ENCODE measurements at places on chromosomes 2 and 18.

DNA sequence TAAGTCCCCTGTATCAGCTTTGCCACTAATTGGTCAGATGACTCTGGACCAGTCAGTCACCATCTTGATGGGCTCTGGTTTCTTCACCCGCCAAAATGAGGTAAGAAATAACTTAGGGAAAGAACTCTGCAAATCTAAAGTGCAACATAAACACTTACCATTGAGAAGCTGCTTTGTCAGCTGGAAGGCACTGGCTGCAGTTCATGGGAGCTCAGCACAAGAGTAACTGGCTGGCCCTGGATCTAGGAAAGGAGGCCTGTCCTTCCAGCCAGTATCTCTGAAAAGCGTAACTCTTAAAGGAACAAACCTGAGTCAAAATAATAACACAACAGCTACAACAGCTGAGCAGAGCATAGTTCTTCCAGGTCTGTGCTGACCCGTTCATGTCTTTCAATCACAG is 123.9 kb downstream of the CACNB4 start:
- no peak for ATAC-seq

GRCh38 chr2:52862801-52863200 is 904.8 kb upstream of the CHAC2 start:
- ATAC-seq = peak; percentile 76

DNA sequence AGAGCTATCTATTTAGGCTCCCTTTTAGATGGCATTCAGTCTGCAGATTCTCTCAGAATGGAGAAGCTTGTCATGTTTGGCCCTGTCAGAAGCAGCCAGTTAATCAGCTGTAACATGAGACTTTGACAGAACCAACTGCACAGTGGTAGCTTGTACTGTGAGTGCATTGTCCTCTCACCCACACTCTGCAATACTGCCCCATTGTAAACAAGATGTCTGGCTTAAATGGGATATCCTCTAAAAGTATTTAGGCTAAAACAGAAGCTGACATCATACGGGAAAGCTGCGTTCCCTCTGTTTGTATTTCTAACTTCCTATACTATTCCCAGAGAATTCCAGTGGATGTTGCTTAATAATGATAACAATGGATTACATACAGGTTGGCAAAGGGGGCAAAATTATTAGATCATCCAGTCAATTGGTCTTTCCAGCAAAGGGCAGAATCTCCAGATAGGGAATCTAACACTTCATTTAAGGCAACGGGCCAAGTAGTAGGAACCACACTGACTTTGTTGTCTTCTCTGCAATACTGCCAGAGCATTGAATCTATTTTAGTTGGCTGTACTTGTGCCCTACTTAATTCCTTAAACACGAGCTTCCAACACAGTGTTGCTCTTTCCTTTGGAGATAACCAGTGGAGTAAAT is 15.4 kb upstream of the STAT4 start:
- peak; percentile 53 for ATAC-seq

GRCh38 chr2:134368009-134368817 is 114.3 kb downstream of the MGAT5 start:
- no peak for ATAC-seq

- ATAC-seq = no peak
Observed at GRCh38 chr18:34626404-34627136, 83.5 kb upstream of the DTNA start.

- ATAC-seq = no peak
Observed at GRCh38 chr2:99762714-99763113, 272.9 kb upstream of the REV1 start.

GRCh38 chr2:120360307-120360855 is 14.4 kb downstream of the INHBB start:
- no peak for ATAC-seq

DNA sequence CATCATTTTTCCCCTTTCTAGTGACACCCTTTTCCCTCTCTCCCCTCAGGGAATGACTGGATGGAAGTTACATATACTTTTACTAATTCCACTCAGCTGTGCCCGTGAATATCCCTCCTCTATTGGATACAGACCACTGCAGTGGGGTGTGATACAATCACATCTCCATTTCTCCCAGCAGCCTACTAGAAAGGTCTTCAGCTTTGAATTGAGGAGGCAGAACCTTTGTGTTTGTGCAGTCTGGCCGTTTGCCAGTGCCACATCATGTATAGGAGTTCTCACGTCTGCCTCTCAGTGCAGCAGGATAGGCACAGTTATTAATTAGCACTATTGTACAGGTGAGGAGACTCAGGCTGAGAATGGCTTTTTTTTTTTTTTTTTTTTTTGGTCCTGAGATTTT is 16.4 kb downstream of the TNFRSF11A start:
- ATAC-seq = no peak

DNA sequence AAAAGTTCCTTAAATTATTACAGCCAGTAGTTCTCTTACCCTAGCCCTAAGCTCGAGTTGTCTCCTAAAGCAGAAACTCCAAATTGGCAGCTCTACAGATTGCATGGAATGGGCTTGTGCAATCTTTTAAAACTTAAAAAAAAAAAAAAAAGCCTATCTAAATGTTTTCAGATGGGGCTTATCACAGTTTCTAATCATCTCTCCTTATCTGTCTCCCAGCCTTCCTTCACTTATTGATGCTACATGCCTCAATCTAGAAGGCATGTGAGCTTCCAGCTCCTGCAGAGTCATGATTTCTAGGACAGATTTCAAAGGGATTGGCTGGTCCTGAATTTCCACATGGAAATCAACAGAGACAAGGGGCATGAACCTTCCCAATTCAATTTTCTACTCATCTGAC is 33.1 kb upstream of the PELI1 start:
- ATAC-seq = no peak

DNA sequence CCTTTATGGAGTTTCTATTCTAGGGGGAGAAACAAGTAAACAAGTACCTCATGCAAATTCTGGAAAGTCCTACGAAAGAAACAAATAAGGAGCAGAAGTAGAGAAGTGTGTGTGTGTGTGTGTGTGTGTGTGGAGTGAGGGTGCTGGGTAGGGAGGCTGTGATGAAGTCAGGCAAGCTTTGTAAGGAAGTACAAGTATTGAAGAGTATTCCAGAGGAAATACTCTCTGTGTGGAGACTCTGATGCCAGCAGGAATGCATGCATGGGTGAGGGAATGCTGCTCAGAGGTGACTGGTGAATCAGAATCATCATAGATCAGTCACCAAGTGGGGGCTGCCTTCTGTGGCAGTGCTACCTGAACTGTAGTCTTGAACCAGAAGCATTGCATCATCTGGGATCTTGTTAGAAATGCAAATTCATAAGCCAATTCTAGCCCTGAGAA is 34.5 kb downstream of the SLC4A3 start:
- ATAC-seq = no peak

DNA sequence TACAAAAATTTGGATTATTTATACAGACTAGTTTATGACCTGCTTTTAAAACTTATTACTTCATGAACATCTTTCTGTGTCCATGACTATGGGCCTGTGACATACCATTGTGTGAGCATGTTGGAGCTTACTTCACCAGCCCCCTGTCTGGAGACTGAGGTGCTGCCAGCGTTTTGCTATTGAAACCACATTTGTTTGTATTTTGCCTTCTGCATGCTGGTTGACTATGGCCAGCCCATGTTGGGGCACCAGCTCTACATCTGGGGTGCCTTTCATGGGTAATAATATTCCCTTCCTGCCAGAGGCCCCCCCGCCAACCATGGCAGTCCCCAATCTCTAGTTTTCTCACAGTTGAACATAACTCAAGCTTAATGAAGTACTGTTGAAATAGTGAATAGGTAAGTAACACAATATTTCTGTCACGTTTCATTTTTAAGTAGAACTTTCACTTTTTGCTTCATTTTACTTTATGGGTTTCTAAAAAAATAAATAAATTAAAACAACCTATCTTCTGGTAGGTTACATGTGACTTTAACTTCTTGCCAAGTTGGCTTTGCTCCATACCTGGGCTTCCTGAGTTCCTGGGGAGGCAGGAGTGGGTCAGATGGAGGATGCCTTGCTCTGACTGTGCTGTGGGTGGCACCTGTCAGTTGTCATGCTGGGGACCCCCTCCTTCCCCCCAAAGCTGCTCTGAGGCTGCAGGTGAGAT is 63.9 kb downstream of the DGKD start:
- ATAC-seq = no peak

GRCh38 chr2:177026956-177027355 is 185.6 kb upstream of the HNRNPA3 start:
- no peak for ATAC-seq

GRCh38 chr2:217099561-217099960 is 239.7 kb upstream of the TNP1 start:
- no peak for ATAC-seq

DNA sequence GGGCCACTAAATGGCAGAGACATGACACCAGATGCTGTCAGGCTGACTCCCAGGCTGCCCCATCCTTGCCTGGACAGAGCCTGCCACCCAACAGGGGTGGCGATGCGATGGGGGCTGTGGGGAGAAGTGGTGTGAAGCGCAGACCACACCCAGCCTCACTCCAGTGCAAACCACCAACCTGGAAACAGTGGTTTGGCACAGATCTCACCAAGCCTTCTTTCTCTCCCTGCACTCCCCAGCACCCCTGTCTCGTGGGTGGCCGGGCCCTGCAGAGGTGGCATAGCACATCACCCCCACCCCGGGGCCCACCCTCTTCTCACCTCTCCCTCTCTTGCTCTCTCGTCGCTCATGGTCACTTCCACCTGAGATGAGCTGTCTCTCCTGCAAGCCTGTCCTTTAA is 32.6 kb downstream of the CIB4 start:
- ATAC-seq = no peak

GRCh38 chr2:47656715-47657600 is 126.0 kb upstream of the MSH6 start:
- ATAC-seq = no peak

DNA sequence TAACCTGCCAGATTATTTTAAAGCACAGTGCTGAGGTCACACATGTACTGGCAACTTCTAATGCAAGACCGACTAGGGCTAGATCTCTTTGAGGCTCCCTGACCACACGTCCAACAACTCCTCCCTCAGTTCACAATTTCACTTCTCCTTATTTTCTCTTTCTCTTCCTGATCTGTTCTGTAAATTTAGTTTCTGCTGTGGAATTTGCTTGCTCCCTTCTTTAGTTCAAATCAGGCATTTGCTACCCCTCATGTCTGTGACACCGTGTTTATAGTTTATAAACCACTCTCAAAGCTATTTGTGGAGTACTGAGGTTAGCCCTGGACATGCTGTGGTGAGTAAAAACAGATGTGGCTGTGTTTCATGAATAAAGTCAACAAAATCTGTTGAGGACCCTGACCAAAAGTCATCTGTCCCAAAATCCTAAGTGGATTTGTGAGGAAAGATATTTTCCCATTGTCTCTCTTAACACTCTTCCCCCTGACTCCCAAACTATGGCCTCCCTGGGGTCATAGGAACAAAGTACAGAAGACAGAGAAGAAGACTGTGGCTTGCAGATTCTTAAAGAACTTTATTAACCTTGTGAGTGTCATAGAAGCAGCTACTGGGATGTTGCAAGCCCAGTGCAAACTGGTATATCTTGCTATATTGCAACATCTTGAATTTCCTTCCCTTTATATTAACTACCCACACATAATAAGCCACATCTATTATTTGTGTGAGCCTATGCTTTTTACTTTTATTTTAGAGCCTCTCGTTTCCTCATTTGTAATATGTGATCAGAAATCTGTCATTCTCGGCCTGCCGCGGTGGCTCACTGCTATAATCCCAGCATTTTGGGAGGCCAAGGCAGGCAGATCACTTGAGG is 3.5 kb upstream of the NAGK start:
- ATAC-seq = no peak

DNA sequence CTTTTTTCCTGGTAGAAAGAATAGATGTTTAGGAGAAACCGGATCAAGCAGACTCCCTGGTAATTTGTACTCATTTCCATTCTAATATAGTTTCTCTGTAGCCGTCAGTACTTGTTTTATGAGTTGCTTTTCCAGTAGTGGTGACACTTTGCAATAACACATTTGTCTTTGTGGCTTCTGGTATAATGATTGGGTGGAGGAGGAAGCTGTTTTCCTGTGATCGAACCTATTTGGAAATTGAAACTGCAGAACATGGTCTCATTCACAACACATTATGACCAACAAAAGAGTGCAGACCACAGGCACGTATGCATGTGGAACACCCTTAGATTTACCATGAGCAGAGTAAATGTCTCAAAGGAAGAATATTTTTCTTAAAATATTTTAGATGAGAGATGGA is 7.6 kb upstream of the SERPINB12 start:
- no peak for ATAC-seq

- no peak for ATAC-seq
Observed at GRCh38 chr2:136962105-136962725, 196.9 kb downstream of the THSD7B start.

DNA sequence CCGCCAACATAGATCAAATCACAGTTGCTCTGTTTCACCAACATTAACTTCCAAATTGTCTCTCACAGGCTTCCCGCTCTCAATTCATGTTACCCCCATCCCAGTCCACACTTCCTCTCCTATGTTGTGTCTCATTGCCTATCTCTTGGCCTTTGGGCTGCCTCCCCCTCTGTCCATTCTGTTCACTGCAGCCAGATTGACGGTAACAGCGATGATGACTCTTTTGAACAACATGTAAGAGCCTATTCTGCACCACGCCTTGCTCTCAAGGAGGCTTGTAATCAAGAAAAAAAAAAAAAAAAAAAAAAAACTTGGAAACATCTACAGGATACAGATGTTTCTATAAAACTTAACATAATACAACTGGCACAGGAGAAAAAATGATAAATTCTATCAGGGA is 77.3 kb upstream of the RMDN2 start:
- ATAC-seq = no peak

DNA sequence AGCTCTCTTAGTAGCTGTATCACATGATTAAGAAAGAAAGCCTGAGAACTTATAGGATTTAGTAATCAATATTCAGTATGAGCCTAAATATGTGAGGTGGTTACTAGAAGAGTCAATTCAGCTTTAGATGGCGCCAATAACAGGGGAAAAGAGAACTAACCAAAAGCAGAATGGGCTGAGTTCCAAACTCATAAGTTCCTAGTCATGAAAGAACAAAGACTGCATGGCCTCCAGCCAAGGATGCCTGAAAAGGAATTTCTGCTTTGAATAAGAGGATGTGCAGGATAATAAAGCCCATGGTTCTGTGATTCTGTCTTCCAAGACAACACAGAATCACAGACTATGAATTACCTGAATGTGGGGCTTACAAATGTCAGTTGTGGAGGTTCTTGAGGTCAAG is 196.5 kb downstream of the SATB2 start:
- ATAC-seq = peak; percentile 41

GRCh38 chr2:17136877-17137276 is 381.4 kb downstream of the RAD51AP2 start:
- no peak for ATAC-seq

GRCh38 chr2:173424886-173425285 is 70.2 kb downstream of the CDCA7 start:
- ATAC-seq = no peak

DNA sequence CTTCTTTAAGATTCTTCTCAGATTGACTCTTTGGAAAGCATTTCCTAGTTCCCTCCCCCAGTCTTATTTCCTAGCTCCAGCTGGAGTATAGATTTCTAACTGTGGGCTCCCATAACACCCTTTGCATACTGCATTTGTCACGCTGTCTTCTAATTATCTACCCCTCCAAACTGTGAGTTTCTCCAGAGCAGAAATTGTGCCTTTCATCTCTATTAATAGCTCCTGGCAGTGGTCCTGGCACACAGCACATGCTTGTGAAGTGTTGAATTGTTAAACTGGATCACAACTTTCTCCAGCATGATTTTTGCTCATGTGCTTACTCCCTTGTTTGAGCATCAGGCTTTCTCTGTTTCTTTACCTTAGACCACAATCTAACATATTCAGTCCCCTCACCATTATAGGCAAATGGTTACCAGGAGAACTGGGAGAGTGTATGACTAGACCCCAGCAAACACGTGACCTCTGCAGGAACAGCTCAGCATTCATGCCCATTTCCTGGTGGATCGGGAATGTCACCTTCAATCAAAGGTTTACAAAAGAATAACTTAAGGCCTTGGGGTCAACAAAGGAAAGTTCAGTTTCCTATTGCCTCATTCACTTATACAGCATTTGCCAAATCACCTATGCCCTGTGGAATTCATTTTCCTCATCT is 175.7 kb upstream of the TANK start:
- peak; percentile 67 for ATAC-seq

All from motor neuron (in vitro differentiated cells).